ENCODE measurements at places on chromosomes 6 and 20.

- no peak for DNase-seq
Measured at GRCh38 chr6:168264593-168265335, 54.8 kb downstream of the DACT2 start.

DNA sequence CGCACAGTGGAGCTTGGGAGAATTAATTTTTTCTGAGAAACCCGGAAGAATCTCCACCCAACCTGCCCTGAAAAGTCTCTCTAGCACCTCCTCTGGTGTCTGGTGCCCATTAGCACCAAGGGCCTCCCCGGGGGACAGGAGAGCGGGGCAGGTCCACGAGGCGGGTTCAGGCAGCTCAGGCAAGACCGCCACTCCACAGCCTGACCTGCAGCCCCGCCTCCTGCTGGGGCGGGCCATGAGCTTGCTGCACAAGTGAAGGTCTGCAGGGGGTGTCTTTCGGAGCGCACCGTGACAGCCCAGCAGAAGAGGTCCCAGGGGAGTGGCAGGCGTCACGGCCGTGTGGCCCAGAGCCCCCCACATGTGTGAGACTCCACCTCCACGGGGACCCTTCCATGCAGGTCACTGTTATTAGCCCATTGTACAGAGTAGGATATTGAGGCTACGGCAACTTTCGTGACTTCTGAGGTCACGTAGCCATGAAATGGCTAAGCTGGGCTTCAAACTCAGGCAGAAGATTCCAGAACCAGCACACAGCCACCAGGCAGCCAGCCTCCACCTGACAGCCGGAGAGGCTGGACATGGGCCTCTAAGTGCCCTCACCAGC, 63.9 kb upstream of the SLCO4A1 start:
- DNase-seq: peak; percentile 27

GRCh38 chr6:35096129-35096862, 44.8 kb downstream of the TCP11 start:
- DNase-seq: no peak

DNA sequence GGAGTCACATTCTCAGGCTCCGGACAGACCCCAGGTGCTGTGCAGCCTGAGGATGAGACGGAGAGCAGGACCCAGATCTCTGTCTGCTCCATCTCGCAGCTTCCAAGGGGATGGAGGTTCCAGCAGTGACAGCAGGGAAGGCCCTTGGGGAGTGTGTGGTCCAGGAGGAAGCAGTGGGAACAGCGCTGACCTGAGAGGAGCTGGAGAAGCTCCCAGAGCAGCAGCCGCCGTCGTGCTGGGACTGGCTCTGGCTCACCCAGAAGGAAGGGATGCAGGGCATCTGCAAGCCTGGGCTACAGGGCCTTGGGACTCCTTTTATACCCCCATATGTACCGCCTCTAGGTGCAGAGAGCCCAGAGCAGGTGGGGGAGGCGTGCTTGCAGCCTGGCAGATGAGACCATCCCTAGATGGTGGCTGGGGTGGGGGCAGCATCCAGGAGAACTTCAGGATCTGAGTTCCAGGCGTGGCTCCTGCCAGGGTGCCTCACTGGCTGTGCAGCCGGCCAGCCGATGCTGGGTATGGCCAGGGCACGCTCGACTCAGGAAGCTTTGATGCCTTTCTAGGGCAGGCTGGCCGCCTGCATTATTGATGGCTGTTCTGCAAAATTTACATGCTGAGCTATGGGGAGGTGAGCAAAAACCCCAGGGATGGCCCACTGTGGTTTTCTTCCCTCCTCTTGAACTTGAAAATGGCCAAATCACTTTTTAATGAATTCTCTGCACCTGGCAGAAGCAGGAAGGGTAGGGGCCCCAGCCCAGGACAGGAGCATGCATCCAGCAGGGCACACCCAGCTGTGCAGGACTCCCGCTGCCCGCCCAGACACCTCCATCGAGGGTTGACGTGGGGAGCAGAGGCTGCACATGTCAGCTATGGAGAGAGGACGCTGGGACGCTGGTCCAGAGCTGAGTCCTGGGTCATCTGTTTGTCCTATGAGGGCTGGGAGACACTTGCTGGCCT, 179.6 kb downstream of the TAF4 start:
- no peak for DNase-seq

DNA sequence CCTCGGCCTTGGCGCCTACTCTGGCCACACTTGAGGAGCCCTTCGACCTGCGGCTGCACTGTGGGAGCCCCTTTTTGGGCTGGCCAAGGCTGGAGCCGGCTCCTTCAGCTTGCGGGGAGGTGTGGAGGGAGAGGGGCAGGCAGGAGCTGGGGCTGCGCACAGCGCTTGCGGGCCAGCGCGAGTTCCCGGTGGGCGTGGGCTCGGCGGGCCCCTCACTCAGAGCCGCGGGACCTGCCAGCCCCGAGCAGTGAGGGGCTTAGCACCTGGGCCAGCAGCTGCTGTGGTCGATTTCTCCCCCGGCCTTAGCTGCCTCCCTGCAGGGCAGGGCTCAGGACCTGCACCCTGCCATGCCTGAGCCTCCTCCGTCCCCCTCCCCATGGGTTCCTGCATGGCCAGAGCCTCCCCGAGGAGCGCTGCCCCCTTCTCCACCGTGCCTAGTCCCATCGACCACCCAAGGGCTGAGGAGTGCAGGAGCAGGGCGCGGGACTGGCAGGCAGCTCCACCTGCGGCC, 136.8 kb downstream of the EPHA7 start:
- no peak for DNase-seq
